ENCODE measurements at places on chromosomes 1 and 21.

DNA sequence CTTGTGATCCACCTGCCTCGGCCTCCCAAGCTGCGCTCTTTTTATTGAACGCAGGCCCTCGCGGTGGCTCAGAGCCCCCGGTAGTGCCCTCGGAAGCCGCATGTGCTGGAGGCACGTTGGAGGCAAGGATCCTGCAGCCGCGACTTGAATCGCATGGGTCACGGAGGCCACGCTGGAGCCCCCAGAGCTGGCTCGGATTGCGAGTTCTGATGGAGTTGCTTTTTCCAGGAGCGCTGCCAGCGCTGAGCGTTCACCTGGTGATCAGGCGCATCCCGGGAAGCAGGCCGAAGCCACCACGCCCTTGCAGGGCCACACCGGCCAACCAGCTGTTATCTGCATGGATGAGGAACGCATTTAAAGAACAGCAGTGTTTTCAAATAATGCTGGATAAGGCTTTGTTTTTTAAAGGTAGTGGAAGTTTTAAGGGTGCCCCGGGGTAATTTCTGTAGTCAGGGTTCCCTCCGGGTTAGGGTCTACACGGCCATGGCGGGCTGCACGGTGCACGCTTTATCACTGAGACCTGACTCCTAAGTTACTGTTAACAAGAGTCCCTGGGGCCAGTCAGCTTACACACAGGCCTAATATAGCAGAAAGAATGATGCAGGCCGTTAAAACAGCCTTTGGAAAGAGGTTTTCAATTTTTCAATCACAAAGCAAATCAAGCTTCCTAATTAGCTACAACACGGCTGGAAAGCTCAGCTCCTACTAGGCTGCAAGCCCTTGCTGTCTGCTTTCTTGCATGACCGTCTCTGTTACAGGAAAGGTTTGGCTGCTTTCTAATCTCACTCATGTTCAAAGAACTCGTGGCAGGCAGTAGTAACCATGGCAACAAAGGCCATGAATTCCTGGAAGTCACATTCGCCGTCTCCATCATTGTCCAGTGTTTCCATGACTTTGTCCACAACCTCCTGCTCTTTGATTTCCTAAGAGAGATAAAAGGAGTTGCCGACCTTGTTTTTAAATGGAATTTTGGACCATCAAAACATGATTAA, 6.0 kb downstream of the S100B start:
- DNase-seq = peak; percentile 80

- DNase-seq = no peak
Observed at GRCh38 chr1:41118645-41119044, 97.1 kb upstream of the SLFNL1 start.

GRCh38 chr1:6157132-6157527, 23.0 kb downstream of the CHD5 start:
- DNase-seq = no peak

GRCh38 chr1:109181085-109181806, 32.5 kb upstream of the SARS1 start:
- no peak for DNase-seq

- DNase-seq = no peak
Observed at GRCh38 chr1:30484668-30485067, 238.7 kb downstream of the MATN1 start.

- no peak for DNase-seq
Observed at GRCh38 chr1:118815909-118816308, 172.2 kb downstream of the TBX15 start.

GRCh38 chr1:226082959-226083301, 20.4 kb downstream of the H3-3A start:
- no peak for DNase-seq

DNA sequence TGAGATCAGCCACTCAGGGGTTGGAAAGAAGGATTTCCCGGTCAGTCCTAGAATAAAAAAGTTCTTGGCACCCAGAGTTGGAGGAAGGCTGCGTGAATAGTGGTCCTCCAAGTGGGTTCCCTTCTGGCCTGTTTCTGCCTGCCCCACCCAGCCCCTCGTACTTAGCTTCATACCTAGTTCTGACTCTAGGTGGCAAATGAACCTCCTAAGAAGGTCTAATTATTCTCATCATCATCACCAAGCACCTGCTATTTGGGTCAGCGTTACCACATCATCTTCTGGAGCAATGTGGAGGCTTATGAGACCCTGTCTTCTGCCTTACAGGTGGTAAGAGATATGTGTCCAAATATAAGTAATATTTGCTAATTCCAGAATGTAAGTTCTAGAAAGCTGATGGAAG, 35.9 kb upstream of the NFASC start:
- no peak for DNase-seq

GRCh38 chr1:3620708-3621107, 4.1 kb upstream of the TPRG1L start:
- DNase-seq = no peak

DNA sequence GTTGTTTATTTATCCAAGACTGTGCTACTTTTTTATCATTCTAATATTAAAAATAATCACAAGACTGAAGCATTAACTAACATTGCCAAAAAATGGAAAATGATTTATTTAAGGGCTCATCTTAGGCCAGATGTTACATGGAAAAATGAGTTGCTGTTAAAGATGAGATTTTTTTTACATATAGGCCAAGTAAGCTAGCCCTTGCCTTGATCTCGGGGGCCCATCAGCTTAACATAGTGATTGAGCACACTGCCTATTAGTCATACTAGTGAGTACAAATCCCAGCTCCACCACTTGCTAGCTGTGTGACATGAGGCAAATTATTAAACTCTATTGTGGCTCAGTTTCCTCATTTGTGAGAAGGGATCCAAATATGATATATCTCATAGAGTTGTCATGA, 275.9 kb upstream of the SNX7 start:
- DNase-seq = peak; percentile 59

GRCh38 chr1:194295685-194296084, 1109.3 kb upstream of the B3GALT2 start:
- peak; percentile 18 for DNase-seq

GRCh38 chr1:39110325-39110851, 84.2 kb downstream of the NDUFS5 start:
- peak; percentile 95 for DNase-seq

DNA sequence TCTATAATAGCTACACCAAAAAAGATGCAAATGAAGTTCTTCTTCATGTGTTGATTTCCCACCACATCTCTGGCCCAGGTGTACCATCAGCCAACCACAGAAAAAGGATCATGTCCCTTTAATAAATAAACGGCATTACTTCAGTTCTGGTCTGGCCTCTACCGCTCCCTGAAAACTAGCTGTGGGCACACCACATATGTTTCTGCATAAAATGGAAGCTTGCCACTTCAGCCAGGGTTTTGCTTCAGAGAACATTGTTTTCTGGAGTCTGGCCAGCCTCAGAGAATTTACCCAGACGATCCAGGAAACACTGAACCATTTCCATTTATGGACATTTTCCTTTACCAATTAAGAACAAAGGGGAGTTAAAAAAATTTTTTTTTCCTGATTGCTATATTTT, 5.8 kb upstream of the LAMC2 start:
- DNase-seq = peak; percentile 75

DNA sequence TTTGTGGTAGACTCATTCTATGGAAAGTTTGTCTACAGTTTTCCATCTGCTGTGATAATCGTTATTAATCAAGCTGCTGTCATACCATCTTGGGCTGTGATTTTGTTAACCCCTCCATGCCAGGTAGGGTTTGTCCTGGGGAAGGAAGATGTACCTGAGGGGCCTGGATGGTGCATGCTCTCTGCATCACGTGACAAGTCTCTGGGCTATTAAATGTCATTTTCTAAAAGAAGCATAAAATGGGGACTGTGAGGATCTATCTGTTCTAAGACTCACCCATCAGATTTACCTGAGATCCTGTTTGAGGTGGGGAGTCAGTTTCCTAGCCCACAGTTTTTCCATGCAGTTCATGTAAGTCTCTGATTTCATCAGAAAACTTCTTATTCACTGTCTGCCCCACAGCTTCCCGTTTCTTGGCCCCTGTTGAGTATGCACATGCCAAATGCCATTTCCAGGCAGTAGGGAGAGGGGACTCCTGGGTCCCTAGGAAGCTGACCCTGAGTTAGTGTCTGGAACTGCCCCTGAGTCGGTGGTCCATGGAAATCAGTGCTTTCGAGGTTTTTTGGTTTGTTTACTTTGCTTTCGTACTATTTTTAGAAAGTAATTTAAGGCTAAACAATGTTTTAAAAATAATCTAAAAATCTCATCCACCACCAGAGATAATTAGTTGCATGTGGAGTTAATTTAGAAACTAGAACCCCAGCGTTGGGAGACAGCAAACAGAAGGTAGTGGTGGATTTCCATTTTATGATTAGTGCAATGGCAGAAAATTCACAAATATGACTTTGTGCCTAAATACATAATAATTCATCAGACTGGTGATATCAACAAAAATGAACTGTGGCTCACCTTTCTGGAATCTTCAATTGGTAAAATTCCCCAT, 46.7 kb downstream of the ZBTB18 start:
- no peak for DNase-seq

DNA sequence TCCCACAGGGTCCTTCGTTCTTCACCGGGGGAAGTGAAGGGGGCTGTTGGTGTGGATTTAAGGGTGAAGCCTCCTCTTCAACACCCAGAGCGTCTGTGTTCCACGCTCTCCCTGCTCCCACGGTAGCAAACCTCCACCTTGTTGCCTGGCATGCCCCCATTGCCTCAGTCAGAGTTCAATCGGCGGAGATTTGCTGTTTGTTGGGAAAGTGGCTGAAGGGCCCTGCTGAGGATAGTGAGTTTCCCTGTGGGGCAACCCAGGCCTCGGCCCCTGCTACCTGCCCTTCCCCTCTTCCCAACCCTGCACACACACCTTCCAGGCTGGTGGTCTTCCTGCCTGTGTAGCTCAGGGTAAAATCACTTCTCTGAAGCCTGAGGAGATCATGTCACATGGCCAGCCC, 60.5 kb downstream of the TOR1AIP2 start:
- no peak for DNase-seq

GRCh38 chr1:109877317-109877771, 33.3 kb upstream of the CSF1 start:
- DNase-seq = peak; percentile 75

DNA sequence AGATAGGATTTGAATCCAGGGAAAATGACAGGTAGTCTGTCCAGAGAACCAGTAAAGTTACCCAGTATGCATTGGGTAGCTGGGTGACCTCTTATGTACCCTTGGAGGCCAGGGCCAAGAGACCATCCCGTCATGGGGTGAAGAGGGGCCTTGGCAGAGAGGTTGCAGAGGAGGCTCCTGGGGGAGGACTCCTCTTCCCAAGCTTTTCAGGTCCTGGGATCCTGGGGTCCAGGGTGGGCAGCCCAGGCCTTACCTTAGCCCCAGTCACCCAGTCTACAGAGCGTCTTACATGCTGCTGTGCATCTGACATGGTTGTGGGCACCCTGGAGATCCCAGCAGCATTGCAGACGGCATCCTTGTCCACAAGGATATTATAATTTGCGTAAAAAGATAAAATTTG, 14.0 kb downstream of the PMF1 start:
- DNase-seq = no peak

GRCh38 chr21:41643246-41643966, 123.4 kb downstream of the RIPK4 start:
- DNase-seq = peak; percentile 91

DNA sequence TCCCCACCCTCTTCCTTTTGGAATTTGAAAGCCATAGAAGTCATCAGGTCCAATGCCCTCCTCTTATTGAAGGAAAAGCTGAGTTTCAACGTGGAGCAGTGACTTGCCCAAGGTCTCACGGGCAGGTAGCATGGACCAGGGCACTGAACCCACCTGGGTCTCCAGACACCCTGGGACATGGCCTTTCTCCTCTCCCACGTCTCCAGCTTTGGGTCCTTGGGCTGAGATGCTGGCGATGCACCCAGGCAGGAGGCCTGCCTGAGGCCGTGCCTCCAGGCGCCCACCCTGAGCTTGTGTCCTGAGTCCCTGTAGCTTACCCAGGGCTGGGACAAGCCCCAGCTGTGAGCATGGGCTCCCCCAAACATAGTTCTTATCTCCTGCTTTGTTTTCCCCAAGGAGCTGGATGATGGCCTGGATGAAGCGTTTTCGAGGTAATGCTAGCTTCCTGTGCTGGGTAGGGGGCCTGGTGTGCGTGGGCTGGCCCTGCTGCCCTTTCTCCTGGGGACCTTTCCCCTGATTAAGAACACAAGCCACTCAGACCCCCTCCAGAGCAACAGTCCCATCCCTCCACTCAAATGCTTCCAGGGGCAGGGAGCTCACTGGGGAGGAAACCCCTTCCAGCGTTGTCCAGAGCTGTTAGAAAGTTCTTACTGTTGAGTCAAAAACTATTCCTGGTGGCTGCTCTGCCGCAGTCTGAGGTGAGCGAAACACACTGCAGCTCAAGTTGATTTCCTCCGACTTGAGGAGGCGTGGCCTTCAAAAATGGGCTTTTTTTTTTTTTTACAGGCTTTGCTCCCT, 21.6 kb downstream of the LDLRAP1 start:
- no peak for DNase-seq

DNA sequence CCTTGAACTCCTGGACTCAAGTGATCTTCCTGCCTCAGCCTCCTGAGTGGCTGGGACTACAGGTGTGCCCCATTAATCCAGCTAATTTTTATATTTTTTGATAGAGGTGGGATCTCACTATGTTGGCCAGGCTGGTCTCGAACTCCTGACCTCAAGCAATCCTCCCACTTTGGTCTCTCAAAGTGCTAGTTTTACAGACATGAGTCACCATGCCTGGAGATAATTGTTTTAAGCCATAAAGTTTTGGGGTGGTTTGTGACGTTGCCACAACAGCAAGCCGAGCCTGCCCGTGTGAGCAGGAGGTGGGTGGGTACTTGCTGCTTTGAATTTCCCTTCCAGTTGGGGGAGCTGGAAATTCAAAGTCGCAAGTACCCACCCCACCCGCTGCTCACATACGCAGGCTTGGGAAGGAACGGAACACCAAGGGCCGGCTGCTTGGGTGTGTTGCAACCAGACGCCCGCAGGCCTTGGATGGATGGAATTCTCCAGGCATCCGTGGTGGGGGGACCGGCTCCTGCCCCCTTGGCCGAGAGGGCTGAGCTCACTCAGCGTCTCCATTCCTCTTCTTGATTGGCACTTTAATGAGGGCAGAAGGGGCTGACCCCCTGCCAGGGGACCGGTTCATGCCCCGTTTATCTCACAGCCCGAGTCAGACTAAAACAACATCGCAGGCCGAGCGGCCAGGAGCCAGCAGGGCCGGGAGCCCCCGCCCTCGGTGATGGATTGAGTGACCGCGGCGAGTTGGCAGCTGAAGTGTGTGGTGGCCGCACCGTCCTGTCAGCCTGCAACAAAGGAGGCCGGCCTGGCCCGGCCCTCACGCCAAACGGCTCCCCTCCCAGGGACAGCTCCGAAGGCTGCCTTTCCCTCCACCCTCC, 78.1 kb downstream of the DHRS3 start:
- DNase-seq = peak; percentile 96

- DNase-seq = peak; percentile 17
Observed at GRCh38 chr1:49163031-49163430, 386.3 kb upstream of the BEND5 start.

DNA sequence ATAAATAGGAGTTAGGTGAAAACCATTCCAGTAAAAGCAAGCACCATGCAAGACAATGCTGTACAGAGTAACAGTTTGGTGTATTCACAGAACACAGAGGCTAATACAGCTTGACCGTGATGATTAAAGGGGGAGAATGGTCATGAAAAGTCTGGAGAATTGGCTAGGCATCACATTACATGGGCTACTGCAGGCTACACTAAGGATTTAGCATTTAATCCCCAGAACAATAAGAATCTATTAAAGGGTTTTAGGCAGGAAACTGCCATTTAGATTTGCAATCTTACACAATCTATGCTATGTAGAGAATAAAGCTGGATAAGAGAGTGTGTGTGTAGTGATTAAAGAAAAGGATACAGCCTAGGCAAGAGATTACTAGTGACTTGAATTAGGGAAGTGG, 30.6 kb downstream of the HFM1 start:
- peak; percentile 56 for DNase-seq

GRCh38 chr1:201142011-201142848, 12.0 kb downstream of the TMEM9 start:
- no peak for DNase-seq
